ENCODE measurements at places on chromosomes 7 and 10.

- no peak for DNase-seq
Observed at GRCh38 chr10:70661623-70662361, 10.5 kb upstream of the ADAMTS14 start.

DNA sequence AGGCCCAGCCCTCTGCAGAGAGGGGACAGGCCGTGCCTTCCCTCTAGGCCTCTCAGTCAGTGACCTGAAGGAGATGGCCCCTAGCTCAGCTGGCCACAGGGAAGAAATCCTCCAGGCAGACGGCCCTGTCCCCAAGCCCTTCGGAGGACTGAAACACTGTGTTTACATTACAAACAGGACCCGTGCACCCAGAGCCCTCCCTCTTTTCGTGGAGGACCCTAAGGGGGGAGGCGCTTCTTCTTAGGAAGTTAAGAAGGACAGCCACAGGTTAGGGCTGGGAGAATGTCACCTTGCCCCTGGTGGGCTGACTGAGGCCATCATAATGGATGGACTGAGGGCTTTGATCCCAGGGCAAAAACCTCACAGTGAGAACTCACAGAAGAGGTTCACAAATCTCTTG lies 154.9 kb downstream of the SLIT1 start:
- DNase-seq = no peak

DNA sequence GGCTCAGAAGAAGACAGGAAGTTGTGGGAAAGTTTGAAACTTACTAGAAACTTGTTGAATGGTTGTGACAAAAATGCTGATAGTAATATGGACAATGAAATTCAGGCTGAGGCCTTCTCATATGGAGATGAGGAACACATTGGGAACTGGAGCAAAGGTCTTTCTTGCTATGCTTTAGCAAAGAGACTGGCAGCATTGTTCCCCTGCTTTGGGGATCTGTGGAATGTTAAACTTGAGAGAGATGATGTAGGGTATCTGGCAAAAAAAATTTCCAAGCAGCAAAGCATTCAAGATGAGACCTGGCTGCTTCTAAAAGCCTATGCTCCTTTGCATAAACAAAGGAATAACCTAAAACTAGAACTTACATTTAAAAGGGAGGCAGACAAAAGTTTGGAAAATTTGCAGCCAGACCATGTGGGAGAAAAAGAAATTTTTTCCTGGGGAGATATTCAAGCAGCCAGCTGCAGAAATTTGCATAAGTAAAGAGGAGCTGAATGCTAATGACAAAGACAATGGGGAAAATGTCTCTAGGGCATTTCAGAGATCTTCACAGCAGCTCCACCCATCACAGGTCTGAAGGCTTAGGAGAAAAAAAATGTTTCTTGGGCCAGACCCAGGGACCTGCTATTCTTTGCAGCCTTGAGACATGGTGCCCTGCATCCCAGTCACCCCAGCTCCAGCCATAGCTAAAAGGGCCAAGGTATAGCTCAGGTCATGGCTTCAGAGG lies 16.5 kb upstream of the KCND2 start:
- no peak for DNase-seq

DNA sequence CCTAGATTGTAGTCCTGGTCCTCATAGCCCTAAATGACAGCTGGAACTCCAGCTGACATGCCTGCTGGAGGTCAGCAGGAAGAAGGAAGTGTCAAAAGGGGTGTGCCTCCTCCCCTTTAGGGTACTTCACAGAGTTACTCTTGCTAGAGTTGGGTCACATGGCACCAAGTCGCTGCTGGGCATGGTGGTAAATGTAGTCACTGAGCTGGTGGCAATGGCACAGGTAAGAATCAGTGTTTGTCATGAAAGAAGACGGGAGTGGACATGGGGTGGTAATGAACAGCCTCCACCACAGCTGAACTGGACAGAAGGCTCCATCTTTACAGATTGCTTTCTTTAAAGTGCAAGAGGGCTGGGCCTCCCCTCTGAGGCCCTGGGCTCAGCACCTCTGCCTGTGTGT lies 122.3 kb downstream of the ACTR3B start:
- no peak for DNase-seq

DNA sequence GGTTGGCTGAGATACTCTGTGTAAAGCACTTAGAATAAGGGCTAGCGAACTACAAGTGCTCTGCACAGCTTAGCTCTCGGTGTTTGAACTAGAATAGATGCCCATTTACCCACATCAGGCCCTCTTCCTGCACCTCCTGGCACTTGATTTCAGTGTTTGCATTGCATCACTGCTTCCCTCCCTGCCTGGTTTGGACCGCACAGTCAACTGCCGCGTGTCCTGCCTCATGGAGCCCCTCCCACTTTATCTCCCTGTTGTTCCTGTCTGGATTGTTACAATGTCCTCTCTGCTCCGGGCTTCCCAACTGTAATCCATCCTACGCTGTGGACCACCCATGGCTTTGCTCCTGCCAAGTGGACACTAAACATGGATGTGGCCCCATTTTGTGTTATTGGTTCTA lies 2.3 kb downstream of the FAM107B start:
- DNase-seq = no peak

All from activated CD4-positive, alpha-beta T cell treated with anti-CD3 and anti-CD28 coated beads, Interleukin-2, amount 50 U/mL, for 4 hours (primary cell).